ENCODE measurements at places on chromosomes 13 and 19.

- no peak for DNase-seq
Measured at GRCh38 chr13:33072282-33072681, 56.1 kb downstream of the KL start.

DNA sequence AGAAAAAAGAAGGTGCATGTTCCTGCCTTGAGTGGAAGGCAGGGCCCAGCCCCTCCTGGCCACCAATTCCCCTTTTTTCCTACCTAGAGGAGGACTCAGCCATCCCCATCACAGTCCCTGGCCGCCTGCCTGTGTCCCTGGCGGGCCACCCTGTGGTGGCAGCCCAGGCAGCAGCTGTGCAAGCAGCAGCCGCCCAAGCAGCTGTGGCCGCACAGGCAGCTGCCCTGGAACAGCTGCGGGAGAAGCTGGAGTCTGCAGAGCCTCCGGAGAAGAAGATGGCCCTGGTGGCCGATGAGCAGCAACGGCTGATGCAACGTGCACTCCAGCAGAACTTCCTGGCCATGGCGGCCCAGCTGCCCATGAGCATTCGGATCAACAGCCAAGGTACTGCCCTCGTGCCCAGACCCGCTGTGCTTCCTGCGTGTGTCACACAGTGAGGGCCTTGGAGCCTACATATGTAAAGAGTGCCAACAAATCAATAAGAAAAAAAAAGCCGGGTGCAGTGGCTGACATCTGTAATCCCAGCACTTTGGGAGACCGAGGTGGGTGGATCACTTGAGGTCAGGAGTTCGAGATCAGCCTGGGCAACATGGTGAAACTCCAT lies 17.6 kb upstream of the WDR18 start:
- DNase-seq: no peak

GRCh38 chr19:10797078-10797477 lies 38.9 kb downstream of the TMED1 start:
- DNase-seq: no peak

GRCh38 chr13:38803531-38803930 lies 116.7 kb downstream of the FREM2 start:
- no peak for DNase-seq

GRCh38 chr13:40502236-40502635 lies 164.2 kb downstream of the FOXO1 start:
- no peak for DNase-seq

DNA sequence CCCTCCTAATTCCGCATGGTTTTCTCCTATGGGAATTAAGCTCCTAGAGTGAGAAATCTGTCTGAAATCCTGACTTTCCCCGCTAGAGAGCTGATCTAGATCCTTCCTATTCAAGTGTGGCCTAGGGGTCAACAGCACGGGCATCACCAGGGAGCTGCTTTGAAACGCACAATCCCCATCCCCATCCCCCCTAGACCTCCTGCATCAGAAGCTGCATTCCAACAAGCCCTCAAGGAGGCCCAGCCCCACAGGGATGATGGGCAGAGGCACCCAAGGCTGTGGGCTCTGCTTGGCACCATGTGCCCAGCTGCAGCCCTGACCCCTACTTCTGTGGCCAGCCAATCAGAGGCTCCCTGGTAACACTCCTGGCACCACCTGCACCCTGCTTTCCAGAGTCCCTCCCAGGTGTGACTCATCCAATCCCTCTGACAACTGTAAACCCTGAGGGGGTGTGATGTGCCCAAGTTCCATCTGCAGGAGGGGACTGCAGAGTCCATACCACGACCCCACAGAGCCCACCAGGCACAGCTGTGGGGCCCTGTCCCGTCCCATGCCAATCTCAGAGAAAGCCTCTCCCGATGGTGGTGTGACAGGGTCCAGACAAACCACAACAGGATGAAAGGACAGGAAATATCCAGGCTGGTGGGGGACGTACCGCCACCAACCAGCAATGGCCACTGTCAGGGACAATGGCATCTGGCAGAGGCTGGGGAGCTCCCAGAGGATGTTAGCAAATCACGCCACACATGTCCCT lies 19.8 kb upstream of the SLC35E1 start:
- DNase-seq: no peak

DNA sequence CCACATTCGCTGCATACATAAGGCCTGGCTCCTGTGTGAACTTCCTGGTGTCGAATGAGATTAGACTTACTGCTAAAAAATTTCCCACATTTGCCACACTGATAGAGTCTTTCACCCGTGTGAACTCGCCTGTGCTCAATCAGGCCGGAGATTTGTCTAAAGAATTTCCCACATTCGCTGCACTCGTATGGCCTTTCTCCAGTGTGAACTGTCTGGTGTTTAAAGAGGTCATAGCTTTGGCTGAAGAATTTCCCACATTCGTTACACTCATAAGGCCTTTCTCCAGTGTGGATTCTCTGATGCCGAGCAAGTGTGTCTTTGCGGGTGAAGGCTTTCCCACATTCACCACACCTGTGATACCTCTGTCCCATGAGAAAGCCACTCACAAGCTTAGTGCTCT lies 6.5 kb downstream of the ZNF671 start:
- no peak for DNase-seq
